ENCODE measurements at places on chromosomes 11 and 22. TPM values are rescaled to one million over a fixed set of nuclear protein-coding genes. Genes with fewer than 3 reads are reported as not detected.

- DNase-seq, result no peak
Measured at GRCh38 chr22:46770151-46770641, 7.7 kb downstream of the TBC1D22A start.

DNA sequence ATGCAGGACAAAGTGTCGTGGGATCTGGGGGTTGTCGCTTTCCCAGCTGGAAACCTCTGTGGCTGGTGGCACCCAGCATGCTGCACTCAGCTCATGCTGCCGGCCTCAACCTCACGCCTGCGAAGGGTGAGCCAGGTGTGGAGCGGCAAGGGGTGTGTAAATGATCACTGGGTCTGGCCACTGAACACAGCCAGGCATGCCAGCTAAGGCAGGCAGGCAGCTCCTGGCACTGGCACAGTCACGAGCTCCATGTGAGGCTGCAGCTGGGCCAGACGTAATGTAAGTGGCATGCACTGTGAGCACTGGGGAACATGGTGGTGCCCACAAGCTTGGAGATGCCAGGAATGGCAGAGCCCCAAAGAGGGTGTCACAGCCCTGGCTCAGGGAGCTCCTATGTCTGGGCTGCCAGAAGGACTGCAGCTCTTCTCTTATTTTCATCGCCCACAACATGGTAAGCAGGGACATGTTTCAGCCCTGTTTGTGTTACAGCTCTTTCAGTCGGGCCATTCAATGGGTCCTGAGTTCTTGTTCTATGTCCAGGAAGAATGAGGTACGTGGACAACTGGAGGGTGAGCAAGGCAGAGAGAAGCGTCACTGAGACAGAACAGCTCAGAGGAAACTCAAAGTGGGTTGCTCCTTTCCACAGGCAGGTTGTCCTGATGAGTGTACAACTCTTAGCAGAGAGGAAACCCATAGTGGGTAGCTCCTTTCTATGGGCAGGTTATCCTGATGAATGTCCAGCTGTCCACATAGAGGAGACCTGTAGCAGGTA, 403.8 kb downstream of the CNTN5 start:
- no peak for DNase-seq

DNA sequence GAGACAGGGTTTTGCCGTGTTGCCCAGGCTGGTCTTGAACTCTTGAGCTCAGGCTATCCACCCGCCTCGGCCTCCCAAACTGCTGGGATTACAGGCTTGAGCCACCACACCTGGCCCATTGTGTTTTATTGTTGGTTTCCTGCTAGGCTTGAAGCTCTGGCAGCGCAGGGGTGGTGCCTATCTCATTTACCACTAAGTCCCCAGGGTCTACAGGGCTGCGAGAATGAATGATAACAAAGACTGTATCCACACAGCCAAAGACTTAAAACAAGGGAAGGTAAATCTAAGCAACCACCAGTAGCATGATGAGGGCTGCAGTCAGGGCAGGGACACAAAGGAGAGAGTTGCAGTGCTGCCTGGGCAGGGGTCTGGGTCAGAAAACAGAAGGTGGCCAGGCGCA, 37.3 kb upstream of the XBP1 start:
- no peak for DNase-seq

DNA sequence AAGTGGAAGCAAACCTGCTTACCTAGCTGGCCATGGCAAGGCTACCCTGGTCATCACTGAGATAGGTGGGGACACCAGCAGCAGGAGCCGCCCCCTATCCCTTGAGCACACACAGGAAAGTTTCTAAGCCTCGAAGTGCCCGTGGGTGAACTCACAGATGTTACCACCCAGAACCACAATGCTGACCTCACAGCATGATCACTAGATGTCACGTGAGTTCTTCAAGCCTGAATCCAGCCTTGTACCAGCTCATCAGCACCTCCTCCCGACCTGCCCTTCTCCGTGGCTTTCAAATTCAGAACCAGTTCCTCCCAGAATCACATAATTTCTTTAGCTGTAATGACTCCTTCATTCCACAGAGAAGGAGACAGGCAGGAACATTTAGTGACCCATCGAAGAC, 24.7 kb upstream of the TIMP3 start:
- DNase-seq, result no peak

DNA sequence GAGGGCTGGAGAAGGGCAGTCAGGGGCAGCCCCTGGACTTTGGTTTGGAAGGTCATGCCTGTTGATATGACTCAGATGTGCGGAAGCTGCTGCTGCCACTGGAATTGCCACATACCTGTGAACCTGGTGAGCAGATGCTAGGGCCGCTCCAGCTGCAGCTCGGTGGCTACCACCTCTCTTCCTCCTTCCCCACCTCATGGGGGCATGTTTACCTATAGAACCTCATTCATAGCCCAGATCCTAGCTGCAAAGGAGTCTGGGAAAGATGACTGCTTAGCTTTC, 17.5 kb upstream of the TSPAN18 start:
- no peak for DNase-seq

GRCh38 chr11:37984991-37985390, 1387.0 kb upstream of the RAG2 start:
- DNase-seq, result no peak

- DNase-seq, result no peak
Measured at GRCh38 chr22:19464975-19465374, 14.0 kb downstream of the UFD1 start.

DNA sequence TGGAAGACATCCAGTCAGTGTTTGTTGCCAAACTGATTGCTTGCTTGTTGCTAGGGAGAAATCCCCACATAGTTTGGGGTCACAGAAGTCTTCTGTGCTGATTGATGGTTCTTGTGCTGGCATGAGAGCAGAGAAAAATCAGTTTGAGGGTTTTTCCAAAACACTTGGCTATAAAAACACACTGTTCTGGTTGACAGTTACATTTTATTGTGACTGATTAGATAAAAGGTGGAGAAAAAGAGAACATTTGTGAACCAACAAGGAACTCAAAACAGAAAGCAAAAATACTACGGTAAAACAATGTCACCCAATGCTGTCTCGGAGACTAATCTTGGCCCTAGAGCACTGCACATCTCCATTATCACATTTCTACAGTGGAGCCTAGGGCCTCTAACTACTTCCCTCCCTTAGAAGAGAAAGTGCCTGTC, 14.4 kb upstream of the EIF4G2 start:
- DNase-seq, result no peak

The MMP8 gene
- total RNA-seq, result not detected

The VSIG2 gene
- 0.55 TPM for total RNA-seq

All from CD4-positive, alpha-beta memory T cell (primary cell).